ENCODE measurements at places on chromosomes 11 and 22.

DNA sequence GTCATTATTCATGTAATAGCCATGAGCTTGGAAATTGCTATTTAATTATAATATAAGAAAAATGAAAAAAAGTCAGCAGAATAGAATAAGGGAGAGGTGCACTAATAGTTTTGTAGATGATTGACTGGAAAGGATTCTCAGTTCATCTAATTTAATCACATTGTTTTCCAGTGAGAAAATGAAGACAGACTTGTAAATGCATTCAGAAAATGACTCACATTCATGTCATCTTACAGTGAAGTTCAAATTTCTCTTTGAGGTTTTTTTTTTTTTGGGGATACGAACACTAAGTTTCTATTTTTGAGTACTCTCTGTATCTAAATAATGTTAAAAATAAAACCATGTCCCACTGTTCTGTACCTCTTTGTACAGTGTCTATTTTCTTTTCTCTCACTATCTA, 18.5 kb upstream of the OR4A16 start:
- no peak for DNase-seq

GRCh38 chr11:3826721-3827120, 14.0 kb downstream of the RHOG start:
- no peak for DNase-seq

DNA sequence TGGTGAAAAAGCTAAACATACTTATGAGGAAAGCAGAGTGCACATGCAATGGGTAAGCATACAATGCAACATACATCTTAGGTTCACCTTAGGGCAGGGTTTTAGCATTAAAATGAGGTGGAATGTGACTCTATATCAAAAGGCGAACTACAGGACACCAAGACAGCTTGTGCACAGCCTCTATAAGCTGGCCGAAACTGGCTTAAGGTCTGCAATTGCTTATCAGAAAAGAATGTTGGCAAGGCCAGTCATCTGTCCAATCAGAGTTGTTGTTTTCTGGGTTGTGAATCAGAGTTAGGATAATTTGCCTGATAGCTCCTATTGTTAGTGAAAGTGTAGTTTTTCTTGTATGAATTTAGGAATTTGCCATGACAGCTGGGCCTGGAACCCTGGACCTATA, 76.5 kb downstream of the LRRC4C start:
- DNase-seq: no peak

GRCh38 chr11:131580476-131580875, 210.1 kb downstream of the NTM start:
- DNase-seq: no peak
